ENCODE measurements at places on chromosomes 16 and 17. TPM values are rescaled to one million over a fixed set of nuclear protein-coding genes. Genes with fewer than 3 reads are reported as not detected.

GRCh38 chr16:57025941-57026777, 36.8 kb downstream of the NLRC5 start:
- DNase-seq, result no peak

- DNase-seq, result no peak
These were observed 772 bp upstream of the SAMD14 start for GRCh38 chr17:50130559-50131305.

DNA sequence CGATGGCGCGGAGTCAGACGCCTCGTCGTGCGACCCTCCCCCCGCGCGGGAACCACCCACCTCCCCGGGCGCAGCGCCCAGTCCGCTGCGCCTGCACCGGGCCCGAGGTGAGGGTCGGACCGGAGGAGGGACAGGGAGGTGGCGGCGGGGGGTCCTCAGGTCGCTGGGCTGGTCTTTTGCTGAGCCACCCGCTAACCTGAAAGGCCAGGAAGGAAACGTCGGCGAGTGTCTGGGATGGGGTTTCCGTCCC, 4.9 kb downstream of the TBX2 start:
- no peak for DNase-seq

The CNGB1 gene
- polyA plus RNA-seq, result 0.03 TPM

The CSH2 gene
- 0.70 TPM for polyA plus RNA-seq

GRCh38 chr16:88976366-88977017, 515 bp downstream of the CBFA2T3 start:
- DNase-seq, result no peak

GRCh38 chr17:74217037-74217730, 3.8 kb downstream of the TTYH2 start:
- no peak for DNase-seq

The SGCA gene
- 368 TPM for polyA plus RNA-seq

DNA sequence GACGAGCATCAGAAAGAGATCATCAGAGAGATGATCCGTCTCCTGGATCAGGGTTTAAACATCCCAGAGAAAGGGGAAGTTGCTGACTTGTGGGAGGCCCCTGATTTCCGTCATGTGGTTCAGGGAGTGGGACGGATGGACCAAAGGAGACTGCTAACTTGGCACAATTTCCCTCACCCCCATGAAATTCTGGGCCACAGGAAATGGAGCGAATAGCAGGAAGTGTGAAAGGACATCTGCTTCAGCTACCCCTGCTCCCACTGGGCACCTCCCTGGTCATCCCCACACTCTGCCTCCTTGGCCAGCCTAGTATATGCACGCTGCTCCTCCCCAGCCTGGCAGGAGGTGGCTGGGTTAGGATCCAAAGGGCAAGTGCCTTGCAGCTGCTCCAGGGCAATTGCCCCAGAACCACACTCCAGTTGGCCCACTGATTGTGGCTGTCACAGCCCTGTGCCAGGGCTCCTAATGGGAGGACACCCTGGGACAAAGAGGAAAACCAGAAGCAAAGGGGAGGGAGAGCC, 1.3 kb downstream of the ARRB2 start:
- DNase-seq, result peak; percentile 31

The KRTAP4-3 gene
- not detected for polyA plus RNA-seq

DNA sequence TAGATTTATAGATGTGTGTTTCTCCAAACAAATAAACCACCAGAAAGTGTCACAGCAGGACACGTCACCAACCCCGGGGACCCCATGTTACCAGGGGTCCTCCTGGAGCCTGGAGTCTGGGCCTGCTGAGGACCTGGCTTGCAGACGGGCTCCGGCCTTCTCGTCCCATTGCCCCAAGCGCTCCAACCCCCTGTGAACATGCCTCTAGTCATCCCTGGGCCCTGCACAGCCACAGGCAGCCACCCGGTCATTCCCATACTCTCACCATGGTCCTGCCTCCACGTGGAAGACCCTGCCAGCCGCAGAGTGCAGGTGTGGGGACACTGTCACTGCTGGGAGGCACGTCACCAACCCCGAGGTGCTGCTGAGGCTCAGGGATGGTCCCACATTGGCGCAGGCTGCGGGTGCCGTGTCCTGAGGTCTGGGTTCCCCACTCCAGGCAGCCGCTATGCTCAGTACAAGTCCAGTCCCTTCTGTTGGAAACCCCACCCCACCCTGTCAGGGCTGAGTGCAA, 4.5 kb downstream of the SECTM1 start:
- DNase-seq, result no peak

DNA sequence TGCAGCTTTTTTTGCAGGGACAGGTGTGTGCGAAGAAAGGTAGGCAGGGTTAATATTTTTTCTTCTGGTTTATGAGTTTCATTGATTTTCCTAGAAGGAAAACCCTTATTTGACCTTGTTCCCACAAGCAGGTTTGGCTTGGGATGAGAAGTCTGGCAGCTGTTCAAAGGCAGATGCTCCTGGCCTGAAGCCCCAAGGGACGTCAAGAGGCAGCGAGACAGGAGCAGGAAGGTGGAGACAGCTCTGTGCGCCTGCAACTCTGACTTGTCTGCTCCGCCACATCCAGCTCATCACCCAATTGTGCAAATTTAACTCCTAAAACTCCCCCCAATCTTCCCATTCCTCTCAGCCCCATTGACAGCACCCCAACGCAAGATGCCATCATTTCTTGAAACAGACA, 136.8 kb upstream of the XYLT1 start:
- no peak for DNase-seq

The PLK1 gene
- 10.2 TPM for polyA plus RNA-seq

The HOXB5 gene
- polyA plus RNA-seq, result 0.81 TPM
